A549 treated with RU486 at 1 μM for 4 hours (cell line): ENCODE measurements at places on chromosomes 1 and 21. TPM values are rescaled to one million over a fixed set of nuclear protein-coding genes. Genes with fewer than 3 reads are reported as not detected.

Gene RXFP4
- total RNA-seq: not detected in 5 replicates

Gene CYP4A11
- not detected in 5 replicates for total RNA-seq

Gene PADI2
- 1.1 to 1.6 TPM (median 1.3 TPM) in 5 replicates for total RNA-seq

Gene NES
- total RNA-seq: 1.2 to 1.7 TPM (median 1.3 TPM) in 5 replicates
